GM10248 (cell line): ENCODE measurements at places on chromosomes 3 and 15.
A peak's percentile ranks its signal among the peaks of the same experiment; 100 is the strongest.

GRCh38 chr3:179265875-179266274 lies 15.0 kb upstream of the KCNMB3 start:
- DNase-seq: peak; percentile 29

- DNase-seq: no peak
Observed at GRCh38 chr3:143812481-143812880, 35.8 kb downstream of the SLC9A9 start.

DNA sequence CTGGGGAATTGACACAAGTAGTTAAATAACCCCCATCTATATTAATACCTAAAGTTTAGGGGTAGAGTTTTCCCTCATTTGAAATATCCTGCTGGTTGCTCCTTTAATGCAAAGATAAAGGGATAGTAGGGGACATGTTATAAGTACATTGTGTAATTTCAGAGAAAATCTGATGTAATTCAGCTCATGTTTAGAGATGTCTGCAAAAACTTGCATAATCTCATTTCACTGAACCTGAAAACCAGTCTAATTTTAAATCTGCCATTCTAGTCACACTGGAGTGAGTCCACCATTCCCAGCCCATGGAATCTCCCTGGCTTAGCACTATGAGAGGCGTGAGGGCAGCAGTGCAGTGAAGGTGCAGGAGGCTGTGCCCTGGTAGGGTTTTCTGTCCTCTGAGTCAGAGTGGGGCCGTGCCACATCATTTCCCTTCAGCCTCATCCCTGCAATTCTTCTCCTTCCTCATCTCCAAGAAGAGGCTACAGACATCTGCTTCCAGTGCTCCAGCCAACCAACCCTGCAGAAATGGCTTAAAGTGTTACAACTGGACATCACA lies 246.3 kb upstream of the UMPS start:
- DNase-seq: no peak

- peak; percentile 46 for DNase-seq
Observed at GRCh38 chr3:73080216-73080966, 18.9 kb downstream of the EBLN2 start.

DNA sequence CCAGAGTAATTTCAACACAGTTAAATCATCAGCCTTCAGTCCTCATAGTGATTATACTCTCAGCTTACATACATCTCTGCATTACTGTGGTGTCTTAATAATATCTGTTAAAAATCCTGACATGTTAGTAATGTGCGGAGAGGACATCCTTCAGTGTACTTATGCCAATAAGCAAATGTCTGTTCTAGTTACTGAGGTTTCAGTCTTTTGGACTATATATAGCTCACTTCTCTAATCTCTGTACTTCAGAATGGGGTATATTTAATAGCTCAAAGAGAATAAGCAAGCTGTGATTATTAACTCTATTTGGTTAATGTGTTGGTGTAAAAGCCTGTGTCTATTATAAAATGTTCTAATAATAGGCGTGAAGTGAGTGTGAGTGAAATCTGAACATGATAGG lies 28.9 kb upstream of the OSTN start:
- no peak for DNase-seq

DNA sequence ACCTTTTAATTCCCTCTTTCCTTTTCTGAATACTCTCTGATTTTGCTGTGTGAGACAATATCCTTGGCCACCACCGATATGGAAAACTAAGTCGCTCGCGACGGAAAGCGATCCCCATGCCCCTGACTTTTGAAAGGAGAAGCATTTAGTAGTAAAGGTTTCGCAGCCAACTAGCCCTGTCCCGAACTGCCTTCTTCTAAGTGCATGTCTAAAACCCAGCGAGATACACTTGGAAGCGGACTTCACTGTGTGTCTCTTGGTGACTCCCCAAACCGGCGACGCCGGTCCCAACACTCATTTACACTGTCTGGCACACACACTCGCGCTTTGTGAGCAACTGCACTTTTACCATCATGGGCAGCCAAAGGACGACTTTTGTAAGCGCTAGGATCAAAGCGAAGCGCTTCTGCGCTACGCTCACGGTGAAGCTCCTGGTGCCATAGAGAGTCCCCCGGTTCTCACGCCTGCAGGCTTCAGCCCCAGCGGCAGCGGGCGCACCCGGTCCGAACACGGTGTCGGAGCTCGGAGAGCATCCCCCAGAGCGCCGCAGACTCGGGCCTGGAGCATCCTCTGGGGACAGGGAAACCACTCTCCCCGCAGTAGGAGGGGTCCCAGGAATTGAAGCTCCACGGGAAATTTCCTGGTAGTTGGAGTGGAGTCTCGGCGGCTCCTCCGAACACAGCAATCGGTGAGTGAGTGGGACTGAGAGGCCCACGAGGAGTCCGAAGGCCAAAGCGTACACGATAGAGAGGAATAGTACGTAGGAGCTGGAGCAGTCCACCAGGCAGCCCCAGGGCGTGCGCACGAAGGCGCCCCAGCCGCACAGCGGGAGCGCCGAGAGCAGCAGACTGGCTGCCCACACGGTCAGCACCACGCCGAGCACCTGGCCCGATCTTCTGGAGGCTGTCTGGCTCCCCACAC lies 1.4 kb downstream of the GPR149 start:
- no peak for DNase-seq

- DNase-seq: no peak
Observed at GRCh38 chr3:124584245-124584551, 146.1 kb upstream of the UMPS start.

DNA sequence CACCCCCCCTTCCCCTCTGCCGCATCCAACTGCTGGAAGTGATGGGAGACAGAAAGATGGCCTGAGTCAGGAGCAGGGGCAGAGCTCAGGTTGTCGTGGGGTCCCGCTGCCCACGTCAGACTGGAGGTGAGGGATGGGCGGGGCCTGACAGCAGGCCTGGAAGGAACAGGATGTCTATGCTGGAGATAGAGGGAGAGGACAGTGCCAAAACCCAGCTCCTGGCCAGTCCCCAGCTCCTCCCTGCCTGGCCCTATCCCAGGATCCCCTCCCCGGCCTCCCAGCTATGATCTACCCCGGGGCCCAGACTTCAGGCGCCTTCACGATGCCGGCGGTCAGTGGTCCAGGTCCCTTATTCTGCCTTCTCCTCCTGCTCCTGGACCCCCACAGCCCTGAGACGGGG lies at the start of gene LMAN1L:
Gene LMAN1L (plus strand): TSS at position 303 of the 400 bp plus-strand sequence. CDS start 20 bp downstream, at position 323.
- DNase-seq: no peak

DNA sequence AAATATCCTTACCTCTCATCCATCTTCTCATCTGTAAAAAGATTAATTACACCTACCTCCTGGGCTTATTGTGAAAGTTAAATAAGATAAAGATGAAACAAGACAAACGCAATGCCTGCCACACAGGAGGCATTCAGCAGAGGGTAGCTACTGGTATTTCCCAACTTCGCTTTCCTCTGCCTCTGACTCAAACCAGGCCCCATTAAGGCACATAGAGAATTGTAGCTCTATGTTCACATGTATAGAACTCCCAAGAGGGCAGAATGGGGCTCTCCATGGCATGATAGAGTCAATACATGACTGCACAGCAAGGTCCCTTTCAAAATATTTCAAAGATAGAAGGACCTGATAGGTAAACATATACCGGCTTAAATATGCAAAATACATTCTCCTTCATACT lies 1.4 kb downstream of the LYSMD2 start:
- no peak for DNase-seq

GRCh38 chr3:144879701-144880100 lies 908.1 kb downstream of the DIPK2A start:
- no peak for DNase-seq

DNA sequence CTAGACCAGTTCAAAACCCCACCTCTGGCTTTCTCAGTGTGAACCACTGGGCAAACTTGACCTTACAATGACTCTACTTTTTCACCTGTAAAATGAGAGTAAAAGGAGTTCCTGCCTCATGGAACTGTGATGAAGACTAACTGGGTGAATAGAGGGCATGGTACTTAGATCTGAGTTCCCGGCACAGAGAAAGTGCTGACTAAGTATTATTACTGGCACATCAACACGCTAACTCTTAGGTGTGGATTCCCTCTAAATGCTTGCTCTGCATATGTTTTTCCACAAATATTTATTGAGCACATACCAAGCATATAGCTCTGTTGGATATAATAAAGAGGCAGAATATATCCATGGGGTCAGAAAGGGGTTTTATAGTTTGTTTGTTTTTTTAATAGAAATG lies 437.8 kb downstream of the MAGI1 start:
- DNase-seq: no peak

GRCh38 chr3:58044691-58045483 lies 36.7 kb downstream of the FLNB start:
- DNase-seq: no peak

GRCh38 chr3:72520690-72521308 lies 327.4 kb downstream of the SHQ1 start:
- peak; percentile 45 for DNase-seq

DNA sequence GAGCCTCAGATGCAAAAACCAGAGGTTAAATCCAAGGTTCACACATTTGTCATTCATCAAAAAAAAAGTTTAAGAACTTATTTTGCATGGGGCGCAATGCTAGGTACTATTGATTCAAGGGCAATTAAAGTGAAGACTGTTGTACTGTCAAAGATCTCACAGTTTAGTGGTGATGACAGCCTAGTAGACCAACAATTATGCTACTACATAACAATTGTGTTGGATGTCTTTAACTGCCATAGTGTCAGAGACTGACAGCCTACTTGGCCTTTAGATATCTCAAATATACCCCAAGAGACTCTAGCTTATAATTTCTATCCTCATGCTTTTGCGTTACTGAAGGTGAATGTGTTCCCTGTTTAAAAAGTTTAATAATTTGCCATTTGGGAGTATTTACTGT lies 72.1 kb upstream of the PHLDB2 start:
- DNase-seq: no peak

DNA sequence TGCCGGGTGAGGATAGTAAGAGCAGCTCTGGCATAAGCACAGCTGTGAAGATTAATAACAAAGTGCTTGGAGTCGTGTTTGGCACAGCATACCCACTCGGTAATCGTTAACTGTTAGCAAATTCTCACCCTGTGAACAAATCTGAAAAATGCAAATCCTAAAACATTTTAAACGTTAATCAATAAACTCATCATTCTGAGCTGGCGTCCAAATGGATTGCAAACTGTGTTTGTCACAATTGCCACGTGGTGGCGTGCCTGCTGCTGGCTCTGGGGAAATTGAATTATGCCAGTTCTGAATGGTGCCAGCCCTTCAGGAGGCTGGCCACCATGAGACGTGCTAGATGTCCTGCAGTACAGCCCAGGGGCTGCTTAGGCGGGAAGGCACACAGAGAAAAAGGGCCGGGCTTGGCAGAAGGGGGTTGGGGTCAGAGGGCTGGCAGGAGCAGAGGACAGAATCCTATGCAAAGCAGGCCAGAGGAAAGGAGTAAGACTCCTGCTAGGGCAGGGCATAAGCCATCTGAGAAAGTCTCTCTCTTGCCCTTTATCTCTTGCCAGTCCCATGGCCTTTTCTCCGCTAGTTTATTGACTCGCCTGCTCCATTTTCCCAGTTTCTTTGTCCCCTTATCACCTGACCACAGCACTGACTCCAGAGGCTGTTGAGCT lies 22.1 kb upstream of the POLG start:
- DNase-seq: no peak

GRCh38 chr3:171088964-171089754 lies 62.6 kb upstream of the SLC2A2 start:
- DNase-seq: no peak

- DNase-seq: peak; percentile 71
Observed at GRCh38 chr15:90086868-90087268, 15.4 kb downstream of the IDH2 start.

DNA sequence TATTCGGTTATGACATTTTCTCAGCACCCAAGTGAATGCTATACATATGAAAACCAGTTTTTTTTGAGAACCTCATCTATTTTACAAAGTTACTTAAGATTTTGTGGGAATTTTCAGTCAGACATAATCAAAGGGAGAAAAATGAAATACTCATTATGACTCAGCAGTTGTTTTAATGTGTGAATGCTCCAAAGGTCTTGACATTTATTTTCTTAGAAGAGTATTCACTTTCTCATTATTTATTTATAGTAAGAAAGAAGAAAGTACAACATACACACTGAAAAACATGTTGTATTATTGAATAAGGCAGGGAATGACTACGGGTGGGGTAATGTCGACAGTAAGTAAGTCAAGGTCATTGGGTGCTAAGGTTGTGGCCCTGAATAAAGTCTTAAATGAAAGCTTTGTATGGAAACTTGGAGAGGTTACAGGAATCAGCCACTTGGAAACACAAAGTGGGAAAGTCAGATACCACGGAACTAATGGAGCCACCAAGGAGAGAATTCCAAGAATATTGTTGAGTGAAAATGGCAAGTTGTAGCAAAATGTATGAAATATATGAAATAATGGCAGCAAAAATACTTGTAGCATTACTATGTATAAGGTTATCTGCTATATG lies 844.5 kb downstream of the TBL1XR1 start:
- DNase-seq: no peak

DNA sequence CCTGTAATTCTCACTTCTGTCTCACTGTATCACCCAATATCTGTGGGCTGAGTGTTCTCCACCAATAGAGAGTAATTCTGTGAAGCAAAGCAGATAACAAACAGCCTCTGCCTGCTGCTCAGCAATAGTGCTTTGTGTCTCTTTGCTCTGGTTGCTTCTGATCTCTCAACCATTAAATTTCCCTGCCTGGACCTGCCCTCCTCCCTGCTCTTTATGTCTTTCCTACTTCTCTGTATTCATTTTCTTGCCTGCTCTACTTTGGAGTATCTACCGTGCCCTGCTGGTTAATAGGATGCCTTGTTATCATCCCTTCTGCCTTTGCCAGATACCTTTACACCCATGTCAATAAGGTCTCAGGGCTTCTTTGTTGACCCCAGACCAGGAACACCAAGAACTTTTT lies 102.9 kb upstream of the CGNL1 start:
- DNase-seq: no peak

DNA sequence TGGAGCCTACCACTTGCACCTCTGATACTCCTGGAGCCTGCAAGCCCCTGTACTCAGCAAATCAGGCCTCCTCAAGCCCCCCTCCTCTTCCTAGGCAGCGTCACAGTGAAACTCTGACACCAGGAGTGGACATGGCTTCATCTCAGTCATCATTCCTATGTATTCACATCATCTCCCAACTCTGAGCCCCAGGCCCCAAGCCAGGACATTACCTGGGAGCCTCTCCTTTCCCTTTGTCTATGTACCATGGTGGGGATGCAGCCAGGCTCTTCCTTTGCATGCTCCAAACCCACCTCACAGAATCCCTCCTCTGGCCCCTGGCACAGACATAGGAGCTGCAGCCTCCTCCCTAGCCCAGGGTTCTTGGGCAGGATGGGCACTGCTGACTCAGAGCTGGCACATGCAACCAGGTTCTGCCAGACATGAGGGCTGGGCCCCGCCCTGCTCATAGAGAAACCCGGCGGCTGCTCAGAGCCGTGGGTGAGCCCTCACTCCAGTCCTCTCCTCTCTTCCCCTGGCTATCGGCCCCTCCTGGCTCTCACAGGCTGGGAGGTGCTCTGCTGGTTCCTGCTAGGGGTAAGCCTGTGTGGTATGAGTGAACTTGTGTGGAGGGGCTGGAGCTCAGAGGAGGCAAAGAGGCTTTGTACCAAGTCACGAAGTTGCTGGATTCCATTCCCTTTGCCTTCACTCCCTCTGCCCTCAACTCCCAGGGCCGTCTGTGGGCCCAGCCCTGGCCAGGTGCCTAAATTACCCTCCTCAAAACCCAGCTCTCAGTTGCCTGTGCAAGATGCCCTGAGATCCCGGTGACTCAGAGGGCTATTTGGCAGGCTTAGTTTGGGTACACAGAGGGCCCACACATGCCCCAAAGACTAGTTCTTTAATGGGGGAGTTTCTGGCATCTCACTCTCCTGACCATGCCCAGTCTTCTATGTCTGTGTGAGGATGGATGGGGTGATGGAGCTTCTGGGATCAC lies 1.9 kb upstream of the PLCD1 start:
- DNase-seq: no peak

GRCh38 chr3:188578576-188579363 lies 424.8 kb downstream of the LPP start:
- DNase-seq: no peak

- no peak for DNase-seq
Observed at GRCh38 chr15:35054380-35054779, 30.7 kb downstream of the NANOGP8 start.
